Stimulated activated CD8-positive, alpha-beta memory T cell treated with anti-CD3 and anti-CD28 coated beads, Interleukin-4, amount 100 ng/mL, for 1 hour (primary cell): ENCODE measurements at places on chromosomes 1 and 21.

- no peak for DNase-seq
These were observed 319.7 kb downstream of the MATN1 start for GRCh38 chr1:30403726-30404125.

DNA sequence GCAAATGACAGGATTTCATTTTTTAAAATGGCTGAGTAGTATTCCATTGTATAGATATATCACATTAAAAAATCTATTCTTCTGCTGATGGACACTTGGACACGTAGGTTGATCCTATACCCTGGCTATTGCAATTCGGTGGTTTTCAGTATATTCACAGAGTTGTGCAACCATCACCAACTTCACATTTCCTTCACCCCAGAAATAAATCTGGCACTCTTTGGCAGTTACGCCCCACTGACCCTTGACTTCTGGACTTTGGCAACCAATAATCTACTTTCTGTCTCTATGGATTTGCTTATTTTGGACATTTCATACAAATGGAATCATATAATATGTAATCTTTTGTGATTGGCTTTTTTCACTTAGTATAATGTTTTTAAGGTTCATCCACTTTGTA lies 35.9 kb downstream of the MAP3K7CL start:
- no peak for DNase-seq

DNA sequence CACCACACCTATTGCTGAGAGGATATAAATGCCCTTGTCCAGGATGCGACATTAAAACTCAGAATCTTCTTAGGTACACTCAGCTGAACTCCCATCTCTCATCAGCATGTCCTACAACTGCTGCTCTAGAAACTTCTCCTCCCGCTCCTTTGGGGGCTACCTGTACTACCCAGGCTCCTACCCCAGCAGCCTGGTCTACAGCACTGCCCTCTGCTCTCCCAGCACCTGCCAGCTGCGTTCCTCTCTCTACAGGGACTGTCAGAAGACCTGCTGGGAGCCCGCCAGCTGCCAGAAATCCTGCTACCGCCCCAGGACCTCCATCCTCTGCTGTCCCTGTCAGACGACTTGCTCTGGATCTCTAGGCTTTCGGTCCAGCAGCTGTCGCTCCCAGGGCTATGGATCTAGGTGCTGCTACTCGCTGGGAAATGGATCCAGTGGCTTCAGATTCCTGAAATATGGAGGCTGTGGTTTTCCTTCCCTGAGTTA lies at the start of gene KRTAP13-4:
Gene KRTAP13-4 (plus strand): TSS at position 51 of the 486 bp plus-strand sequence. CDS start 56 bp downstream, at position 107.
- DNase-seq = no peak

GRCh38 chr1:1490633-1491230 lies 19.2 kb downstream of the ATAD3B start:
- no peak for DNase-seq

- DNase-seq = no peak
These were observed 7.3 kb downstream of the HENMT1 start for GRCh38 chr1:108653431-108654105.

GRCh38 chr1:113118266-113118665 lies 45.3 kb downstream of the LRIG2 start:
- no peak for DNase-seq

DNA sequence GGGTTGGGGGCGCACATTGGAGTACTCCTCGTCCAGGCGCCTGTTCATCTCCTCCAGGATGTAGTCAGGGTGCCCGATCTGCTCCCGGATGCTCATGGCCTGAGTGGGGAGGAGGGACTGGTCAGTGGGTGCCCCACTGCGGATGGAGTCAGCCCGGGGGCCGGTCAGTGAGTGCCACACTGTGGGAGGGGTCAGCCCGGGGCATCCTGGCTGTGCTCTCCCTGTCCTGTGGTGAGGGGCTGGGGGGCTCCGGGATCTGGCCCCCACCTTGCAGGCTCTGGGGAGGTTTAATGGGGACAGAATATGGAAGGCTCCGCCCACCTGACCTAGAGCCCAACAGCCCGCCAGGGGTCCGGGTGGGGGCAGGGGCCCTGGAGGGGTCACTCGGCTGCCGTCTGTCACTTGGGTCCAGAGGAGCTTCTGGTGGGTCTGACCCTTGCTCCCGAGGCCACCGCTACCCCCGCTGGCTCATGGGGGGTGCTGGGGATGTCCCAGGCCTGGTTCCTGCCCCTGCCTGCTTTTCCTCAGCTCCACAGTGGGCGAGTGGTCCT lies 8.8 kb downstream of the PRXL2B start:
- DNase-seq = no peak

GRCh38 chr21:27480841-27481261 lies 514.0 kb upstream of the ADAMTS5 start:
- DNase-seq = no peak

GRCh38 chr21:38879912-38880576 lies 74.3 kb downstream of the ETS2 start:
- DNase-seq = no peak
